8988T (cell line): ENCODE measurements at places on chromosomes 6 and 20.

GRCh38 chr20:14723614-14724013 lies 386.2 kb upstream of the FLRT3 start:
- DNase-seq = no peak

- peak; percentile 14 for DNase-seq
These were observed 107.5 kb downstream of the FAXC start for GRCh38 chr6:99241905-99242534.

GRCh38 chr20:10521068-10521831 lies 86.1 kb downstream of the SLX4IP start:
- DNase-seq = no peak

GRCh38 chr6:89242574-89243330 lies 25.6 kb upstream of the GABRR1 start:
- no peak for DNase-seq

DNA sequence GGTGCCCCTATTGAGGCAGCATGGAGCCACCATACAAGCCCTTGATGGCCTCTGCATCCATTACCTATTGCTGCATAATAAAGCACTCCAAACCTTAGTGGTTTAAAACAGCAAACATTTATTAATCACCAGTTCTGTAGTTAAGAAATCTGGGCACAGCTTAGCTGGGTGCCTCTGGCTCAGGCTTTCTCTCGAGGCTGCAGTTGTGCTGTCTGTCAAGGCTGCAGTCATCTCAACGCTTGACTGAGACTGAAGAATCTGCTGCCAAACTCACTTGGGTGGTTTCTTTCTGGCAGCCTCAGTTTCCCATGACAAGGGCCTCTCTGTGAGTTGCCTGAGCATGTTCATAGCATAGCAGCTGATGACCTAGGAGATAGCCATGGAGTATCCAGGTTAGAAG lies 207.4 kb upstream of the LRFN2 start:
- DNase-seq = no peak
